Smooth muscle cell of trachea (primary cell): ENCODE measurements at places on chromosomes 11 and 22. TPM values are rescaled to one million over a fixed set of nuclear protein-coding genes. Genes with fewer than 3 reads are reported as not detected.

OR4C5 gene
- total RNA-seq: not detected in 2 replicates

TNNT3 gene
- total RNA-seq: 0.50 TPM in 1 of 2 replicates, not detected in the other

CNGA4 gene
- 0.33 TPM in 1 of 2 replicates, not detected in the other for total RNA-seq

GDPD4 gene
- 0.17 TPM in 1 of 2 replicates, not detected in the other for total RNA-seq

NRIP3 gene
- total RNA-seq: 14.1 and 21.7 TPM in 2 replicates

OR5A1 gene
- not detected in 2 replicates for total RNA-seq

CST6 gene
- 0.17 TPM in 1 of 2 replicates, not detected in the other for total RNA-seq

OR8B4 gene
- total RNA-seq: not detected in 2 replicates

PHLDA2 gene
- total RNA-seq: 2.3 and 5.5 TPM in 2 replicates

CHRM4 gene
- 0.15 and 0.33 TPM in 2 replicates for total RNA-seq

CECR2 gene
- not detected in 2 replicates for total RNA-seq
